Stimulated activated CD8-positive, alpha-beta memory T cell treated with anti-CD3 and anti-CD28 coated beads, Interleukin-4, amount 100 ng/mL, for 48 hours (primary cell): ENCODE measurements at places on chromosomes 5 and 9.

DNA sequence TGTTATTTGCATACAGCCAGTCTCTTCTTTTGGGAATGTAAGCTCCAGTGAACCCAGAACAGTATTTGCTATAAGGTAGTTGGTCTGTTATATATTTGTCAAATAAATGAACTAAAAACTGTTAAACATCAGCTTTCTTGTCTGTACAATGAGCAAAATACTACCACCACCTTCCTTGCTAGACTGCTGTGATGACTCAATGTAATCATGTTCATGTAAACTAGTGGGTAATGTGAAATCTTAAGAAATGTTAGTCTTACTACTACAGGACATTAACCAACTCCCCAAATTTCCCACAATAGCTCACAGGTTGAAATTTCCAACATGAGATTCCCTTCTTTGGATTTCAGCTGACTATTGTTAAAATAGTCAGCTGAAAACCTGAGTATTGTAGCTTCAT is 176.1 kb downstream of the TRPM3 start:
- DNase-seq = no peak

DNA sequence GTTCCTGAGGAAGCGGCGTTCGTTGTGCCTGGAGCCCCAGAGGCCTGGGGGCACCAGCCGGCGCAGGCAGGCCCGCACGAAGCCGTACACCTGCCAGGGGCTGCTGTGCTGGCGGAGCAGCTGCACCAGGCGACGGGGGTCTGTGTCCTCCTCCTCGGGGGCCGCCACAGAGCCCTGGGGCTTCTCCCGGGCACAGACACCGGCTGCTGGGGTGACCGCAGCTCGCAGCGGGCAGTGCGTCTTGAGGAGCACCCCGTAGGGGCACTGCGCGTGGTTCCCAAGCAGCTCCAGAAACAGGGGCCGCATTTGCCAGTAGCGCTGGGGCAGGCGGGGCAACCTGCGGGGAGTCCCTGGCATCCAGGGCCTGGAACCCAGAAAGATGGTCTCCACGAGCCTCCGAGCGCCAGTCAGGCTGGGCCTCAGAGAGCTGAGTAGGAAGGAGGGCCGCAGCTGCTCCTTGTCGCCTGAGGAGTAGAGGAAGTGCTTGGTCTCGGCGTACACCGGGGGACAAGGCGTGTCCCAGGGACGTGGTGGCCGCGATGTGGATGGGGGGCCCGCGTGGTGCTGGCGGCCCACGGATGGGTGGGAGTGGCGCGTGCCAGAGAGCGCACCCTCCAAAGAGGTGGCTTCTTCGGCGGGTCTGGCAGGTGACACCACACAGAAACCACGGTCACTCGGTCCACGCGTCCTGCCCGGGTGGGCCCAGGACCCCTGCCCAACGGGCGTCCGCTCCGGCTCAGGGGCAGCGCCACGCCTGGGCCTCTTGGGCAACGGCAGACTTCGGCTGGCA is 1.3 kb downstream of the TERT start:
- DNase-seq = no peak

DNA sequence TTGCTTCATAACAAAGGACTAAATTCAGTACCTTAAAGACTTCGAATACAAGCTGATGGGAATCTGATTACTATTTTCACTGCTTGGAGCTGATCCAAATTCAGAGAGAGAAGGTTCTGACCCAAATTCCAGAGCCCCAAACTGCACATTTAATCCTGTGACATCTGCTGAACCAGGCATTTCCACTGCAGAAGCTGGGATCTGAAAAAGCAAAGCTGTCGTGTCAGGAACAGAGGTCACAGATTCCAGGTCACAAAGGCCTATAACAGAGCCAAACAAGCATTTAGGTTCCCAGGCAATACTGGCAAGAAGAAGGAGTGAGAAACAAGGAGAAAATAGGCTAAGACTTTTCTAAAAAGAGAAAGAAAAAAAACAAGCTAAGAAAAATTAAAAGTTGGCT is 105.3 kb downstream of the UBAP2 start:
- no peak for DNase-seq

DNA sequence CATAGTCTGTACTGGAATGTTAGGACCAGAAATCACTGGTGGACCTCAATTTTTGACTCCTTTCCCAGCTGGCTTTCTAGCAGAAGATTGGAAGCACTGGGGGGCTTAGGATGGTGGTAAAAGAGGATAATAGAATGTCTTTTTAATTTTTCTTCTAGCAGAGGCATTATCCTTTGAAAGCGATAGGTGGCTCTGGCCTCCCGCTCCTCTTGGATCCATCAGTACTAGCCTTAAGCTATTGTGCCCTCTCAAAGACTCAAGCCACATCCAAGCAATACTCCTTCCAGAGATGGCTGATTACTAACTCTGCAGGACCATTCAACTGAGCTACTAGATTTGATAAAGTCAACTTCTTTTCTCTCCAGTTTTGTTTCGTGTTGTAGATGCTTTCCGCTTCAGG is 610.6 kb downstream of the CDH12 start:
- no peak for DNase-seq

GRCh38 chr5:111960476-111961215 is 203.7 kb upstream of the NREP start:
- DNase-seq = no peak

DNA sequence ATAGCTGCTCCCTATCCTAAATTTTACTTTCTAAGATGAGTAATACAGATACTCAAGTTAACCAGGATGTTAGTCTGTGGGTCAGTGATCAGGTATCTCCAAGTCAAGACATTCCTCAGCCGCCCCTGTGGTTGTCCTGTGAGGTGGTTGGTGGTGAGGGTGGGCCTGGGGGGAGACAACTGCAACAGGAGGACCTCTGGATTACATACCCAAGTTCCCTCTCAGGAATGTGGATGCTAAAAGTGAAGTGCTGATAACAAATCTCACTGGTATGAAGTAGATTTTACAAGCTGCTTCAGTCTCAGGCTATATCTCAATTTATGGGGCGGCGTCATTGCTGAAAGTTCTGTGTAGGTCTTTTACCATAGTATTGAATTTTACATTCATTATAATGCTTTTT is 38.3 kb downstream of the SLC1A3 start:
- DNase-seq = no peak

DNA sequence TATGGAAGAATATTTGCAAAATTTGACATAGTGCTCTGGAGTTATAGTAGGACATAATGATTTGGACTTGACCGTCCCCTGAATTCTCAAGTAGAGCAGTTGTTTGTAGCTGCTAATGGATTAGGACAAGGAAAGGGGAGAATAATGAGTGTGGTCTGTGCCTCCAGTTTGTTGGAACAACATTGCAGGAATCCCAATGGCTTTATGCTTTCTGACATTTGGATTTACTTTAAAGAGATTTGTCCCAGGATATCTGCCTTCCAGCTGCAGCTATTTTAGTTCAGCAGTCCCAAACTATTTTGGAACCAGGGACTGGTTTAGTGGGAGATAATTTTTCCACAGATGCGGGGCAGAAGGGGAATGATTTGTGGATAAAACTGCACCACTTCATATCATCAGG is 648.2 kb downstream of the SLCO4C1 start:
- DNase-seq = no peak

DNA sequence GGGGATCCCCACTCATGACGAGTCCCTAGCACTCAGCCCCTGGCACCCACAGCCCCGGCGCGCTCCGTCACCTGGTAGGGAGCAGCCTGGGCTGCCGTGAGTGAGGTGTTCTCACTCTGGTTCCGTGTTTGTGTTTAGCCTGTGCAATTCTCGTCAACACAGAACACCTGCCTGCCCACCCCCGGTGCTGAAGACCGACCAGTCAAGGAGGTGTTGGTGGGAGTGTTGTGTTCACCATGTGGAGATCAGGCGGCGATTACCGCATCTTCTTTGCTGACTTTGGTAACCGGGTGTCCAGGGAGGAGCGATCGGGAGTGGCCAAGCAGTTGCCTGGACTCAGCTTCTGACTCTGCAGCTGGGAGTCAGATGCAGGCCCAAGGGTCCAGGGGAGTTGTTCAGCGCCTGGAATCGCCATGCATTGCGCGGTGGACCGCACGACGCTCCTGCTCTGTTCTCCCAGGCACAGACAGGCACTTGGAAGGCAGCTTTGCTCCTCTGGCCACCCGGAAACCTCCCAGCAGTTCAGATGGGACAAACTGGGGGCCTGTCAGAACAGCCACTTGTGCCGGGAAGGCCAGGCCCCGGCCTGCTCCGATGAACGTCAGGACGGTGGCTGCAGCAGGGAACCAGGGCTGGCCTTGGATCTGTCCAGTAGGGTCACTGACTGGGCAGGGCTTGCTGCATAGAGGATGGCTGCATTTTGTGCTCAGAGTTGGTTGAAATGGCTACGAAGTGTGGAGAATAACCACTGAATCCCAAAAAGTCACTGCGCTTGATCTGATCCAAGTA is 28.2 kb downstream of the EXOC3 start:
- DNase-seq = no peak

DNA sequence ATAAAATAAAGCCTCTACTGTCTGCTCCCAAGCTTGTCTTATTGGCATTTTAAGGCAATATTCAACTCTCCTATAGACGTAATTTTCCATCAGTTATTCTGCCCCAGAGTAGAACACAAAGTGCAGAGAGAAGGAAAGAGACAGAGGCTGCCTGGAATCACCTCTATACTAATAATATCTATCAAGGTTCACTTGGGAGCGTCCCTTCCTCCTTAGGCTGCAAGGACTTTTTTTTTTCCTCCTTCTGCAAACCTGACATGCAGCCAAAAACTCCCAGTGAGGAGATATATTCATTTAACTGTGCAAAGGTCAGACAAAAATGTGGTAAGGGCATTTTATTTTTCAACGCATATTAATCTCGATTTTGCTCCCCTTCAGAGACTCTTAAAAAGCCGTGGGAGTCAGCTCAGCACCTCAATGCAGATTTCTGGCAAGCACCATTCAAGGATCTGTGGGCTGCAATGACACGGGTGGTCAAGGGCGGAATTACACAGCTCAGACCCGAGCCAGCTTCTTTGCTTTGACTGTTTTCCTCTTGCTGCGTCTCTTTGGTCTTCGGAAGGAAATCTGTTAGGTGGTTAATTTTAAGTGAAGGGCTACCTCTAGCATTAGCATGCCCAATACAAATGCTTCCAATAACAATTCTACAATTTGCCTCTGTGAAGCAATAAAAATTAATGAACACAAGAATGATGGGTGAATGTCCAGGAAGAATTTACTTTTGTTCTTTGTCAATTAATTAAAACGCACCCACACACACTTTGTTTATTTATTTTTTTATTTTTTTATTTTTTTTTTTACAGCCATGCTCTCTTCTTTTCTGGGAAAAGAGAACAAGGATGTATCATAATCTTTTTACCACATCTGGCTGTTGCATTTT is 587.7 kb upstream of the GRAMD2B start:
- DNase-seq = no peak

DNA sequence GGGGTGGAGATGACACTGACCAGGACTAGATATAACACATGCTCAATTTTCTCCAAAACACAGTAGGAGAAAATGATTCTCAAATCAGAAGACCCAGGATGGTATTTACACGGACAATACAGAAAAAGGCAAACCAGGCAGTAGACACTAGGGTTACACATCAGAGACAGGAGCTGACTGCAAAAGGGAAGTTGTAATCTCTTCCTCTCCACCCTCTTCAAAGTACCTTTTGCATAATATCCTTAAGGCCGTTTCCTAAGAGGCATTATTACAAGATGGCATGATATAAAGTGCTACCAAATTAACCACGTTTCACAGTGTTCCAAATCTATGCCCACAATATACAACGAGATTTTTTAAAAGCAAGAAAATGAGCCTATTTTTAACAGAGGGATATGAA is 39.2 kb downstream of the YIPF5 start:
- no peak for DNase-seq

- DNase-seq = no peak
Observed at GRCh38 chr5:124206540-124206939, 539.9 kb downstream of the ZNF608 start.

GRCh38 chr5:109089191-109089590 is 320.6 kb downstream of the PJA2 start:
- DNase-seq = no peak

GRCh38 chr5:93422652-93423280 is 158.3 kb downstream of the NR2F1-AS1 start:
- DNase-seq = no peak

GRCh38 chr5:61969347-61969746 is 336.7 kb upstream of the KIF2A start:
- DNase-seq = no peak

- DNase-seq = no peak
Observed at GRCh38 chr5:121987052-121987684, 25.4 kb downstream of the SRFBP1 start.

- DNase-seq = no peak
Observed at GRCh38 chr5:1860949-1861348, 21.8 kb downstream of the IRX4 start.

GRCh38 chr5:37146896-37147295 is 102.3 kb downstream of the CPLANE1 start:
- DNase-seq = no peak

GRCh38 chr5:145540375-145540774 is 294.8 kb downstream of the PRELID2 start:
- DNase-seq = no peak

DNA sequence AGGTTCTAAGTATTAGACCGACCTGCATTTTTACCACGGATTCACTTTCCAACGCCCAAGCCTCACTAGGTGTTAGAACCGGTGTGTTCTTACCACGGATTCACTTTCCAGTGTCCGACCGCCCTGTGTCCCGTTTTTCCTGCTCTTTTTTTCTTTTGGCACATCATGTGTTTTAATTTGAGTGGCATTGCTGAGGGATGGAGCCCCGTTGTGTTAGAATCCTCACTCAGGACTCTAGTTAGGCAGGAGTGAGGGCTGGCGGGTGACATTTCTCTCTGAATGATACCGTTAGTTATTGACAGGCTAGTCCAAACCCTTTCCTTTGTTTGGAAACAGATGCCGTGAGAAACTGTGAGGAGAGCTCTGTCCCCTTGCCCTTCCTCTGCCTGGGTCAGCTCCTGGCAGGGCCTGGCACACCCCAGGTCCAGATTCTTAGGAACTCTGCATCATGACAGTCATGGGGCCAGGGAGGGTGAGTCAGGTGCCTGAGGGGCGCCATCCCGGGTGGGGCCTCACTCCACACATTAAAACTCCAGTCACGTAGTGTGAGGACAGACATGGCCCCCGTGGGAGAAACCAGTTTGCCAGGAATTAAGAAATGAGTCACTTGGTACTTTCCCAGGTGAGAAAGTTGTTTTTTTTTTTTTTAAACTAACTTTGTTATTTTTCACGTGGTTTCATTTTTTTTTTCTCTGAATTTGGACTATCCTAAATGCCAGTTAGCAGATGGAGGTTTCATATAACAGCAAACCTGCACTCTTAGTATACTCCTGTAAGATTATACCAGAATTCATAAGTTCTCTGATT is 15.8 kb downstream of the EXOC3 start:
- peak; percentile 78 for DNase-seq
